Stimulated activated CD8-positive, alpha-beta memory T cell treated with anti-CD3 and anti-CD28 coated beads, Interleukin-7, amount 100 ng/mL, for 1 hour (primary cell): ENCODE measurements at places on chromosomes 2 and 18.

- no peak for DNase-seq
These were observed 22.6 kb downstream of the ADD2 start for GRCh38 chr2:70745276-70745825.

- DNase-seq = no peak
These were observed 156.0 kb downstream of the TFCP2L1 start for GRCh38 chr2:121128741-121129659.

DNA sequence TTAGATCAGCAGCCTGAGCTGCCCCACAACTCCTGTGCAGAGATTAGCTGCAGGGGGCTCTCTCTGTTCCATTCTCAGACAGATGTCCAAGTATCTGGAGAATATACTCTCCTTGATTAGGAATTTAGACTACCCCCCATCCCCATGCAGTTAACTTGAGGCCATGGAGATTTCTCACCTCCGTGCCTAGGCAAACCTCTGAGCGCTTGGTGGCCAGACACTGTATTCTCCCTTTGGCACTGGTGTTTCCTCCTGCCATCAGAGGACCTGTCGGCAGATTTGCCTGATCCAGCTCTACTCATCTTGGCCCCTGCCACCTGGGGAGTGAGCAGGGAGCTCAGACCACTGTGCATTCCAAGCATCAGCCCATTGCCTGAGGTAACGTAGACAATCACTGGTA, 48.3 kb downstream of the ZNF804A start:
- no peak for DNase-seq

DNA sequence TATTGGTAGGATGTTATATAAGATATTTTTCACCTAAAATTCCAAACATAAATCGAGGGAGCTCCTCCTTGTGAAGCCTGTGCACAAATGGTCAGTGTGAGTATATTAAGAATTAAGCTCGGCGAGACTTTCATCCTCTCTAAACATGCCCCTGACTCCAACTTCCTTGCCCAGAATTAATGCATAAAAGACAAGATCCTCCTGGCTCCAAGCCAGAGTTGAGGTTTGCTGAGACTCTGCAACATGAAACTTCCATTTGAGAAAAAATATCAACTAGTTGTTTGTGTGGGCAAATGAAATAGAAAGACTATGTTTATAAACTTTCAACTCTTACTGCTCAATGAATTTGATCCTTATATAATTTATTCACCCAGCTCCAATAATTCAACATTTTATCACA, 68.1 kb downstream of the CCDC178 start:
- DNase-seq = no peak

GRCh38 chr2:34161549-34161948, 562.5 kb upstream of the FAM98A start:
- no peak for DNase-seq

- no peak for DNase-seq
These were observed 302.5 kb downstream of the PIEZO2 start for GRCh38 chr18:10846657-10847407.

DNA sequence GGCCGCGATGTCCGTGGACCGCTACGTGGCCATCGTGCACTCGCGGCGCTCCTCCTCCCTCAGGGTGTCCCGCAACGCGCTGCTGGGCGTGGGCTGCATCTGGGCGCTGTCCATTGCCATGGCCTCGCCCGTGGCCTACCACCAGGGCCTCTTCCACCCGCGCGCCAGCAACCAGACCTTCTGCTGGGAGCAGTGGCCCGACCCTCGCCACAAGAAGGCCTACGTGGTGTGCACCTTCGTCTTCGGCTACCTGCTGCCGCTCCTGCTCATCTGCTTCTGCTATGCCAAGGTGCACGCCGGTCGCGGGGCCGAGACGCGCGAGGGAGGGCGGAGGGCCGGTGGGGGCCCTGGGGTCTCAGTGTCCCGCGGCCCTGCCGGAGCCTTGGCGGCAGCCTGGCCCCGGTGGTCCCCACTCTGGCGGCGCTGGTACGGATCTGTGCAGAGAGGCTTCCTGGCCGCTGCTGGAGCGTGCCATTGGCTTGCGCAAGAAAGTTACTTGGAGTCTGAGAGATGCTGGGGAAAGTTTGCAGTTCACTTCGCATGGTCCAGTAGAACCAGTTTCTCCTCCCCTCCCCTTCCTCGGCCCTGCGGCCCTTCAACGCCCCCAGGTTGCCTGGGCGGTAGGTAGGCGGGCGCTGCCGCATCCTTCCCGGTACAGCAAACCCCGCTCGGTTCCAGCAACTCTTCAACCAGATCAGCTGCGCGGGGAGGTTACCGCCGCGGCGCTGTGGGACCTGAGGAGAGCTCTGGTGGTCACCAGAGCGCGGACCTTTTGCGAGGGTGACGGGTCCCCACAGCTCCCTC, 1.5 kb downstream of the GALR1 start:
- DNase-seq = no peak

DNA sequence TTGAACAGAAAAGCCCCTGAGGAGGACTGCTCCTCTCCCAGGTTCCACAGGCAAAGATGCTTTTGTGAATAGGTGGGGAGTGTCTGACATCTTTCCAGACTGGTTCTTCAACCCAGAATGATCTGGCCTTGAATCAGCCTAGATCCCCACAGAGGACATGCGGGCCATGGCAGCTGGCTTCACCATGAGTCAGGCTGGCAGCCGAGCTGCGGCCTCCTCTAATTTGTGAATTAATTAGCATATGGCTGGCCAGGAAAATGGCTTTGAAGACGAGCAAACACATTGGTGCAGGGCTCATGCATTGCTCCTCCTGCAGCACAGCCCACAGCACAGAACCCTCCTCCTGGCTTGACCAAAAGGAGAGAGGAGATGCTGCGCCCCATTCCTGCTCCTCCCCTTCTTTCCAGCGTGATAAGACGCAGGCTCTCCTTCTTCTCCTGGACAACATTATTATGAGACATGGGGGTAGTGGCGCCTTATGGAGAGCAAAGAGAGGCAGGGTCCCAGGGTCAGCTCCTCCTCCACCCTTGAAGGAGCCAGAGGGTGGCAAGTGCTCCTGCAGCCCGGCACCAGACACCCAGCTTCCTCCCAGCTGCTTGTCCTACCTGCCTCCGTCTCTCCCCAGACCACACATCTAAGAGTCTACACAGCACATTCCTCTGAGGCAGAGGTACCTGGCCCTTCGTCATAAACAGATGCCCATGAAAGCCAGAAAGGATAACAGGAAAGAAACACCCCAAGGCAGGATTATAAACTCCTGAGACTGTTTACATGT, 66.7 kb downstream of the EDAR start:
- no peak for DNase-seq

GRCh38 chr2:50513724-50514123, 518.2 kb downstream of the NRXN1 start:
- DNase-seq = no peak

DNA sequence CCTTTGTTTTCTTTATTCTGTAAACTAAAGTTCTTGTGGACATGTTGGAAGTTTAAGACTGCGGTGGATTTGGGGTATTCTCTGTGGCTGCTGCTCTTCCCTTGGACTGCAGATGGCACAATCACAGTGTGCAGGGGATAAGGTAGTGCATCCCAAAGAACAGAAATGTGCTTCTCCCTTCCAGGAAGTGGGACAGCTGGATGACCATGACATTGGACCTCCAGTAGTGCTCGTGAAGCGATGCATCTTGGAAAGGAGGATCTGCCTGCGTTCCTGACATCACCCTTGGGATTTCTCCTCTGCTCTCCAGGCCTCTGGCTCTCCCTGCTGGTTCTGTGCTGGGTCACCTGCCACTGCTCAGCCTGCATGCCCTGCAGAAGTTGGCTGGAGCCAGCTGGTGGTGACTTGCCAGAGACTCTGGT, 109.9 kb downstream of the SLC4A3 start:
- no peak for DNase-seq

- DNase-seq = no peak
These were observed 33.7 kb upstream of the C18orf32 start for GRCh38 chr18:49520661-49521145.

DNA sequence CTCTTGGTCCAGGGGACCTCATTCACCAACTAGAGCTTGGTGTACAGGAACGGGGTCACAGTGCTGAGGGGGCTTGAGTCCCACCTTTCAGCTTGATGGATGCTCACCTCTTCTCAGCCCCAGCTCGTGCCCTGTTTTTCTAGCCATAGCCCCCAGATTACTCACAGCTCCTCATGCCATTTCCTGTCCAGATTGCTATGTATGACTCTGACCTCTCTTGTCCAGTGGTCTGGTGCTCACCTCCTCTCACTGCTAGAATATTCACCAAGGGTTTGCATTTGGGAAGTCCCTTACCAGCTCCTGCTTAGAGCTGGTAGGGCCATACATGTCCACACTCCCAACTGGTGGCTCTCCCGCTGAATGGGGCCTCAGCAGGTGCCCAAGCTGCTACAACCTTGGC, 5.9 kb downstream of the LBX2 start:
- DNase-seq = no peak

- no peak for DNase-seq
These were observed 53.0 kb upstream of the ASAP2 start for GRCh38 chr2:9153643-9153980.

GRCh38 chr18:25979369-25980040, 110.9 kb downstream of the SS18 start:
- DNase-seq = no peak

DNA sequence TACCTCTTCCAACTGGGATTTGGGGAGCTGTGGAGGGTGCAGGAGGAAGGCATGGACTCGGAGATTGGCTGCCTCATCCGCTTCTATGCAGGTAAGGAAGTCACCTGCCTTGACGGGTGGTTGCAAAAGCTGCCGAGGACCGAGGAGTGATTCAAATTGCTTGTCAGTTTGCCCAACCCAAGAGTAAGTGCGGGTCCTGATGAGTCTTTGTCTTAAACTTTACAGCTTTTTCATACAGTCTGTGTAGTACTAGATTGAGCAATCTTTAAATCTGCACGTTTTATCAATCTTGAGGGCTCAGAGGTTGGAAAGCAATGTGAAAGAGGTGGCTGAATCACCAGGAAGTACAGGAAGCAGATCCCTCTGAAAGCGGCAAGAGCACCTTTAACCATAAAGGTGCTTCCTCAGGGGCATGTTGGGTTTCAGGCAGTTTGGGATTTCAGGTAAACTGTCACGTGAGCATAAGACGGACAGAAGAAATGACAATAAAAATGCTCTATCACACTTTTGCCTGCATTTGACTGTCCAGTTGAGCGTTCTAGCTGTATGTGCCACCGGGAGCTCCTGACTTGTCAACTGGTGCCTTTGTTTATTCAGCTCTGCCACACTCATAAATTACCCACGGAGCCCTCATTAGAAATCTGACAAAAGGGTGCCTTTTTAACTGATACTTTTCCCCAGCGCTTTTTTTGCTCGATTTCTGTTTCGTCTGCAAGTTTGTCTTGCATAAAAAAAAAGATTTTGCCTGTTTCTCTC, 2.0 kb downstream of the PHLPP1 start:
- DNase-seq = peak; percentile 5

- DNase-seq = no peak
These were observed 36.0 kb upstream of the TTC27 start for GRCh38 chr2:32591669-32592463.

- DNase-seq = no peak
These were observed 1531.9 kb upstream of the ACVR2A start for GRCh38 chr2:146312899-146313298.
